ENCODE measurements at places on chromosomes 12 and 14.

- no peak for DNase-seq
Measured at GRCh38 chr12:1288333-1288732, 297.3 kb downstream of the ERC1 start.

GRCh38 chr12:45883187-45883586 lies 107.2 kb downstream of the SCAF11 start:
- DNase-seq, result no peak

- DNase-seq, result no peak
Measured at GRCh38 chr12:52860102-52860823, 11.5 kb upstream of the KRT78 start.

GRCh38 chr12:2097617-2098016 lies 44.8 kb downstream of the CACNA1C start:
- no peak for DNase-seq

DNA sequence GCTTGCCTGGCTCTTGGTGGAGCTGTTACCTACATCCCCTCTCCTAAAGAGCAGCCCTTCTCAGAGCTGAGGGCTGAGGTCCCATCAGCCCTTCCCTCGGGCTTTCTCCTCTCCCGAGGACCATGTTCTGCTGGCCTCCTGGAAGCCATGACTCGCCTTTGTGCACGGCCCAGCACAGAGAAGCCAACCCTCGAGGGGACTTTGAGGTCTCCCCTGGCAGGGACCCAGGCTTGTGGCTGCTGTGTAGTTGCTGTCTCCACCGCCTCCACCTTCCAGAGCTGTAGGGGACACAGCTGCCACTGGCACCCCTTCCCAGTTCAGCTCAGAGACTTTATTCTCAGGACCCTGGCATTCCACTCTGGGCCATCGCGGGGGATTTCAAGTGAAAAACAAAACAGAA lies 22.9 kb upstream of the CCND2 start:
- DNase-seq, result no peak

GRCh38 chr14:88452231-88452630 lies 66.8 kb downstream of the SPATA7 start:
- DNase-seq, result no peak
